ENCODE measurements at places on chromosomes 13 and 19.

DNA sequence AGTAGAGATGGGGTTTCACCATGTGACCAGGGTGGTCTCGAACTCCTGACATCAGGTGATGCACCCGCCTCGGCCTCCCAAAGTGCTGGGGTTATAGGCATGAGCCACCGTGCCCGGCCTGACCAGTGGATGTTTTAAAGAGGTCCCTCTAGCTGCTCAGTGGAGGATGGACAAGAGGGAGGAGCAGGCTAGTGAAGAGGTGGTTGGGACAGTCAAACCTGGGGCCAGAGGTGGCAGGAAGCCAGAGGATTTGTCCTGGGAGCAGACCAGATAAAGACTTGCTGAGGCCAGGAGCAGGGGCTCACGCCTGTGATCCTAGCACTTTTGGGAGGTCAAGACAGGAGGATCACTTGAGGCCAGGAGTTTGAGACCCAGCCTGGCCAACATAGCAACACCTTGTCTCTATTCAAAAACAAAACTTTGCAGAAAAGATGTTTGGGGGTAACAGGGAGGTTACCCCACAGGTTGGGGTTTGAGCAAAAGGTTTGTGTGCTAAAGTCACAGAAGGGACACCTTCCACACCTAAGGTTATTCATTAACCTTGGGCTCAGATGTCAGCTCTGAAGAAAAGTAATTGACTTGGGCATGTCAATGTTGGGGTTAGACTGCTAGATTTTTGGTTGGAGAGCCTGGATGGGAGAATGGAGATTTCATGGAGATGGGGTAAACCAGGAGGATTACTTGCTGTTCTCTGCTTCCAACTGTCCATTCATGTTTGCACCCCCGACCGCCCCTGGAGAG is 9.0 kb downstream of the BCAM start:
- DNase-seq, result no peak

DNA sequence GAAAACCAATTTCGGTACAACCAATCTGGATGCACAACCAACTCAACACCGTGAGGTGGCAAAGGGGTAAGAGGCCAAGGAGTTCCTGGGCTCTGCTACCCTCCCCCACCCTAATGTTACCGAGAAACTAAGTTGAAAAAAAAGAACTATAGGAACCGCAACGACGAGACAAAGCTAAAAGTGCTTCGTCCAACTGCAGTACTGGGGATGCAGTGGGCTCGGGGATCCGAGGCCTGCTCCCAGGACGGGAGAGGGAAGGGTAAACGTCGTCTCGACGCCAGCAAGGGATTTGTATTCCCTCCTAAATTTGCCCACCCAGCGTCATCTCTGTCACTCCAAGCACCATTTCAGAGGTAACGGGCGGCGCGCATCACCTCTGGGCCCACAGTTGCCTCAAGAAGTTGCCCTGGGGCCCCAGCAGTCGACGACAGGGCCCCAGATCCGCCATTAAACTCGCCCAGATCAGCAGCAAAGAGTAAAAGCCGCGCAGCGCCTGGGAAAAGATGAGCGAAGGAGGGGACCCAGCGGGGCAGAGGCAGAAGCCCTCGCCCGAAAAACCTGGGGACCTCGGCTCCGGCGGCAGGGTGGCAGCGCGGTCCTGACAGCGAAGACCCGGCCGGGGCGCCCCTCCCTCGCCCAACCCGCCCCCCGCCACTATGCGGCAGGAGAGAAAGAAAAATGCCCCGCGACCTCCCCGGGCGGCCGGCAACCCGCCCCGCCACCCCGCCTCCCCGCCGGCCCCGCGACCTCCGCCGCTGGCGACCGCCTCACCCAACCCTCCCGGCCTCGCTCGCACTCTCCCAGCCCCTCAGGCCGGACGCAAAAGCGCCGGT is 752 bp downstream of the ZMYM5 start:
- peak; percentile 20 for DNase-seq

DNA sequence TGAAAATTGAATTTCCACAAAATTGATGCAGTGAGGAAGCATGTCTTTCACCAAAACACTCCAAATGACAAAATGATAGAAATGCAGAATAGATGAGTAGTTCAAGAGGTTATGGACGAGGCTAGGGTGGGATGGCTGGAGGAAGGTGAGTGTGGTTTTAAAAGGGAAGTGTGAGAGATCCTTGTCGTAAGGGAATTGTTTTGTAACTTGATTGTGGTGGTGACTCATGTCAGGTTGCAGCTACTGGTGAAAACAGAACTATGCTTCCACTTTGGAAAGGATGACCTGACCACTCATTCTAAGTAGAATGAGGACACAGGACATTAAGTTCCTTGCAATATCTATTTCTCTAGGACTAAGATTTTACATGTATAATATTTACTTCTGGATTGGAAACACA is 345.7 kb downstream of the MTUS2 start:
- DNase-seq, result no peak

- DNase-seq, result no peak
Measured at GRCh38 chr13:38265132-38265497, 84.5 kb upstream of the UFM1 start.

DNA sequence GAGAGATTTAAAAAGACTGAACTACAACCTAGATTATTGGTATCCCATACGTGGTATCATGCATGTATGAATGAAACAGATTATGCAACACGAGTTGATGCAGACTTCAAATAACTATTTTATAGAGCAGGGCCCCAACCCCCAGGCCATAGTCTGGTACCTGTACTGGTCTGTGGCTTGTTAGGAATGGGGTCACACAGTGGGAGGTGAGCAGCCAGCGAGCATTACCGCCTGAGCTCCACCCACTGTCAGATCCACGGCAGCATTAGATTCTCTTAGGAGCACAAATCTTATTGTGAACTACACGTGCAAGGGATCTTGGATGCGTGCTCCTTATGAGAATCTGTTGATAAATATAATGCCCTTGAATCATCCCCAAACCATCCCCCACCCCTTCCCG is 320.2 kb downstream of the TBC1D4 start:
- no peak for DNase-seq

DNA sequence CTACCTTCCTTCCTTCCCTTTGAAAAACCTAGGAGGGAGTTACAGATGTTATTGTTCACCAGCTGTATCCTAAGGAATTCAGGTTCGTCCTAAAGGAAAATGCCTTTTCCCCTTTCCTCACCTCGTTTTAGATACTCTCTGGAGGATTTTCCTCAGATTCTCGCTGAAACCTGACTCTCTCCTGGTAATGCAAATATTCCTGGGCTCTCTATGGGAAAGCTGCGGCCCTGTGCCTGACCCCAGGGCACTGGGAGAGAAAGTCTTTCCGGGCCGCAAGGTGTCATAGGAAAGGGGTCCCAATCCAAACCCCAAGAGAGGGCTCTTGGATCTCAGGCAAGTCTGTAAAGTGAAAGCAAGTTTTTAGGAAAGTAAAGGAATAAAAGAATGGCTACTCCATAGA is 13.1 kb upstream of the OR1M1 start:
- no peak for DNase-seq

DNA sequence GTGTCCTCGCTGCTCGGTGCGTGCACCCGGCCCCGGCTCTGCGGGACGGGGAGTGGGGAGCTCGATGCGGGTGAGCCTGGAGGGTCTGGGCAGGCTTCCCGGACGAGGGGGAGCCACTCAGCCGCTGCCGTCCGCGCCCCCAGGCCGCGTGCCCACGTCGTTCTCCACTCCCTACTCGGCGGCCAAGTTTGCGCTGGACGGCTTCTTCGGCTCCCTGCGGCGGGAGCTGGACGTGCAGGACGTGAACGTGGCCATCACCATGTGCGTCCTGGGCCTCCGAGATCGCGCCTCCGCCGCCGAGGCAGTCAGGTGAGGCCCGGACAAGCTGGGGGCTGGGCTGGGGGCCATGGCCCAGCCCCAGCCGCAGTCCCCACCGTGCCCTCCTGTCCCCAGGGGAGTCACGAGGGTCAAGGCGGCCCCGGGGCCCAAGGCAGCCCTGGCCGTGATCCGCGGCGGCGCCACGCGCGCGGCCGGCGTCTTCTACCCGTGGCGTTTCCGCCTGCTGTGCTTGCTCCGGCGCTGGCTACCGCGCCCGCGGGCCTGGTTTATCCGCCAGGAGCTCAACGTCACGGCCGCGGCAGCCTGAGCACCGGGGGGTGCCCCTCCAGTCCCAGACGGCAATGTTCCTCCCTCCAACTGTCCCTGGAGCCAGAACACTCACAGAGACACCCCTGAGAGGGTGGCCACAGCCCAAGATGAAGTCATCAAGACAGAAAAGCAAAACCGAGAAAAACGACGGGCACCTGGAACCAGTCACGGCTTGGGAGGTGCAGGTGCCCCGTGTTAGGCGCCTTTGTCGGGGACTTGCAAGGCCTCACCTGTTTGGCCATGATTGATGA is 2.5 kb upstream of the RPL36 start:
- DNase-seq, result no peak

- DNase-seq, result peak; percentile 91
Measured at GRCh38 chr19:17346109-17346671, 8.8 kb downstream of the GTPBP3 start.

- no peak for DNase-seq
Measured at GRCh38 chr19:49894879-49895565, 1.7 kb downstream of the IL4I1 start.

- DNase-seq, result no peak
Measured at GRCh38 chr19:38308006-38308766, 4.1 kb downstream of the C19orf33 start.

- no peak for DNase-seq
Measured at GRCh38 chr13:22903925-22904324, 276.9 kb upstream of the SGCG start.

DNA sequence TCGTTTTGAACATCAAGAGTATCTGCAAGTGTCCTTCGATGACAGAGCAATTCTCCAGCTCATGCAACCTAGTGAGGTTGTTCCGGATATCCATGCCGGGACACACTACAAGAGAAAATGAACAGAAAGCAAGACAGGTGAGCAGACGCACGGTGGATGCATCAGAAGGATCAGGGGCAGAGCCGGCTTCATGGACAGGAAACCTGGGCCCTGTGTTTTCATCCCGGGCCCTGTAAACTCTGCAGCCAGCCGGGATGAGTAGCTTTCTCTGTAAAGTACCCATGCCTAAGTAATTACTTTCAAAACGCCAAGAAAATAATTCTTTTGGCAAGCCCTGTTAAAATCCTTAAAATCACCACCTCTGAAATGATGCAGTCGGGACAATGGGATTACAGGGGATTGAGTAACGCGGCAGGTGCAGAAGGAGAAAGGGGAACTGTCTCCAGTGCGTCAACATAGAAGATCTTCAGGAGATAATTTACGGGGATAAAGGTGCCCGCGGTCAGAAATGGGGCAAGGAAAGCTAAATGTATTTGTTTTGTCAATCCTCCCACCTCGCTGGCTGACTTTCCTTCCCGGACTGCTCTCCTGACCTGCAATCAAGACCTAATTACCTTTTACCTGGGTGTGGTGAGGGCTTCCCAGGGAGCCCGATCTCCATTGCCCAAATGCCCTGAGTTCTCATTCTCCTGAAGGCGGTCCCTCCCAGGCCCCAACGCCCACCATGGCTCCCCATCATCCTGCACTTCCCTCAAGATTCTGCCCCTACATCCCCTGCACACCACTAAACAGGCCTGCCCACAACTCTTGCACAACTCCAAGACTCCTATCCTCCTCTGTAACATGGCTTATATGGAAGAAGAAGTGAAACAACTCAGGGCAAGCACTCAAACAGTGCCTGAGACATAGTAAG is 26.2 kb downstream of the INSR start:
- DNase-seq, result no peak

- no peak for DNase-seq
Measured at GRCh38 chr19:18259893-18260292, 14.4 kb downstream of the IQCN start.

DNA sequence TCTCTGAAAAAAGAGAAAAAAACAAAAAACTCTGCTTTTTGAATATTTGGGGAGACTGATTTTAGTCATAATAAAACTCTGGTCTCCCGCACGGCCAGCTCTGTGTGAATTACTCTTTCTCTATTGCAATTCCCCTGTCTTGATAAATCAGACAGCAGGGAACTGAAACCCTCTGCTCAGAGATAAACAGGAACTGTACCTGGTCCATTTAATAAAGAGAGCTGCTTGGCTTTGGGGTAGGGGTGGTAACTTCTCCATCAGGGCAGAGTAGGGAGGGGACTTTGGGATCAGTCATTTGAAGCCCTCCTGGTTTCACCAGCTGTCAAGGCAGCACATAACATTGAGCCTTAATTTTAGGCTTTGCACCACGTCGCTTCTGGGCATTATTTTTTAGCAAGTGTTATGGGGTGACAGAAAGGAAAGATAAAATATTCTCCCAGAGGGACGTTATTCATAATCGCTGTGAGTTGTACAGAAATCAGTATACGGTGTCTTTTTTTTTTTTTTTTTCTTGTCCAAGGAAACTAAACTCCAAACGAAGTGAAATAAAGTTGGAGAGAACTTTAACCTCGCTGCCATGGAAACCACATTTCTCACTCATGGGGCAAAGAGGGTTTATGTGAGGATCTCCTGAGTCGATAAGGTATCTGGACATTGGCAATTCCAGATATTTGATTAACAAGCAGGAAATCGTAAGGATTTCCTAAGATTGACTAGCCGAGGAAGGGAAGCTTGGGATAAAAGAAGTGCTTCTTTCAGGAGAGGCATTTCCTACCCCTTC is 99.0 kb upstream of the MRI1 start:
- no peak for DNase-seq

DNA sequence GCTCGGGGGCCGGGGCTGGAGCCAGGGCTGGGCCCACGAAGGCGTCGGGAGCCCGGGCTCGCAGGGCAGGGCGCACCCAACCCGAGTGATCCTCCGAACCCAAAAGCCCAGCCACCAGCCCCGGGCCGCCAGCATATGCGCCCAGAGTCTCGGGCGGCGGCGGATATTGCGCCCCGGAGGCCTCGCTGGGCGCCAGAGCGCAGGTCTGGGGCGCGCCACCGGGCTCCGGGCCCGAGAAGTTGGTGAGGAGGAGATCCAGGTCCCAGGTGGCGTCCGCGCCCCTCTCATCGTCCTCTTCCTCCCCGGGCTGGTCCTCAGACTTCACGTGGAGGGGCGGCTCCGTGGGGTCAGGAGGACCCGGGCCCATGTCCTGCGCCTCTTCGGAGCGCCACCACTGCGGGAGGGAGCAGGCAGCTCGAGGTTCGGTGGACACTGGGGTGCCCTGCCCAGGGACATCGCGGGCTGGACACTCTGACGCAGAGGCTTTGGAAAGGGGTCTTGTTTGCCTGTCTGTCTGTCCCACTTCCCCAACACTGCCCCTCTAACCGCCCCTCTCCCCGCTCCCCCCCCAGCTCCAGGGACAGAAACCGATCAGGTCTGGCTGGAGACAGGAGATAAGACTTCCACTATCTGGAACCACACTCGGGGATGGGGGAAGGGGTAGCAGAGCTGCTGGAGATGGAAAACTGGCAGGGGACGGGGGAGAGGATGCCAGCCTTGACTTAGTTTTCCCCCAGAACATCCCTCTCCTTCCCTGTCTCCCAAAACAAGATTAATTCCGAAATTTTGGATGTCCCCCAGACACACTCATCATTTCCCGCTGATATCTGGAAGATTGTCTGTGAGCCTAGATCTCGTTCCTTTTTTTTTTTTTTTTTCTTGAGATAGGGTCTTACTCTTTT is 1.0 kb downstream of the KLF1 start:
- DNase-seq, result no peak

- no peak for DNase-seq
Measured at GRCh38 chr13:34065928-34066327, 248.0 kb downstream of the RFC3 start.

GRCh38 chr19:1746401-1747284 is 6.7 kb upstream of the ONECUT3 start:
- no peak for DNase-seq

- no peak for DNase-seq
Measured at GRCh38 chr19:50694815-50695145, 24.8 kb downstream of the SHANK1 start.

- DNase-seq, result no peak
Measured at GRCh38 chr13:79405501-79405830, 589 bp downstream of the RBM26 start.

- no peak for DNase-seq
Measured at GRCh38 chr13:33125821-33126570, 109.8 kb downstream of the KL start.

- no peak for DNase-seq
Measured at GRCh38 chr19:57057036-57057686, 62.6 kb upstream of the USP29 start.

Measured in mesothelial cell of epicardium (in vitro differentiated cells).